CD4-positive, alpha-beta T cell (primary cell): ENCODE measurements at places on chromosomes 6 and 20.

- no peak for DNase-seq
These were observed 158.5 kb downstream of the HIVEP2 start for GRCh38 chr6:142786476-142786875.

- DNase-seq = no peak
These were observed 41.0 kb upstream of the HIVEP1 start for GRCh38 chr6:11971154-11971553.

- no peak for DNase-seq
These were observed 616.5 kb downstream of the C6orf118 start for GRCh38 chr6:164692772-164693510.

GRCh38 chr6:81865712-81866111, 113.2 kb upstream of the TENT5A start:
- no peak for DNase-seq

DNA sequence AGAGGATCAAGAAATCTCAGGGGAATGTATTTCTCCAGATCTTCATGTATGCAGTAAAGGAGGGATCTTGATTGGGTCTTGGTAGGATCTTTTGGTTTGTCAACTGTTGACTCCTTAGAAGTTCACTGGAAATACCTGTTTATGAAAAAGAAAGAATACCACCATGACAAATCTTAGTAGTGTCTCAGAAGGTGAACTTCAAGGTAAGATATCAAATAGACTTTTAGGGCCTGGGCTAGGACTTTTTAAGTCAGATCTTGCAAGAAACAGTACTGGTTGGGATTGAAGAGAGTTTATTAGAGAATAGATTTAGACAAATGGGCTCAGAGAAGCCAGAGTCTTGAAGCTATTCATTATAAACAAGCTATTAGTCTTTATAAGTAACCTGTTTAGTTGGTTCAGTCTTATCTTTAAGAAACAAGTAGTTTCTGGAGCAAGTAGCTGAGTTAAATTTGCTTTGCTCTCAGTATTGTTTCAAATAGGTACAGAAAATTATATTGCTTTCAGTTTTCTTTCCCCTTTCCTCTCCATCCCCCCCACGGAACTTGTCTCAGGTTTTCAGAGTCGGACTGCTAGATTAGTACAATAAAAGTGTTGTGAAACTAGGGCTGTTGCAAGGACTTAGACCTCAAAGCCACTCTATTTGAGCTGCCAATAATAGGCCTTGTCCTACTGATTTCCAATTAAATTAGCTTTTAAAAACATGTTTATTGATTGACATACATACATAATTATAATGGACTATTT, 529.1 kb upstream of the CITED2 start:
- no peak for DNase-seq

DNA sequence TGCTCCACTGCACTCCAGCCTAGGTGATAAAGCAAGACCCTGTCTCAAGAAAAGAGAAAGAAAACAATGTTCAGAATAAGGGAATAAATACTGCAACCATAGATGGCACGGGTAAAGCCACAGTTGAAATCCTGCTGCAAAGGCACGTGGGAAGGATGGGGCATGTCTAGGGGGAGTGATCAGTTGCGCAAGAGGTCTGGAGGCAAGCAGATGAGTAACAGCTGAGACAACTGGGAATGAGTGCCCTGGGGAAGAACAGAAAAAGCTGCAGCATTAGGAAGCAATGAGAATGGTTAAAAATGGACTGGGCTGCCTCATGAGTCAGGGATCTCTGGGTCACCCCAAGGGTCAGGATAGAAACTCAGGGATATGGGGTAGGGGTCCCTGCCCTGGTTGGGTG, 96.3 kb downstream of the GMPR start:
- no peak for DNase-seq

DNA sequence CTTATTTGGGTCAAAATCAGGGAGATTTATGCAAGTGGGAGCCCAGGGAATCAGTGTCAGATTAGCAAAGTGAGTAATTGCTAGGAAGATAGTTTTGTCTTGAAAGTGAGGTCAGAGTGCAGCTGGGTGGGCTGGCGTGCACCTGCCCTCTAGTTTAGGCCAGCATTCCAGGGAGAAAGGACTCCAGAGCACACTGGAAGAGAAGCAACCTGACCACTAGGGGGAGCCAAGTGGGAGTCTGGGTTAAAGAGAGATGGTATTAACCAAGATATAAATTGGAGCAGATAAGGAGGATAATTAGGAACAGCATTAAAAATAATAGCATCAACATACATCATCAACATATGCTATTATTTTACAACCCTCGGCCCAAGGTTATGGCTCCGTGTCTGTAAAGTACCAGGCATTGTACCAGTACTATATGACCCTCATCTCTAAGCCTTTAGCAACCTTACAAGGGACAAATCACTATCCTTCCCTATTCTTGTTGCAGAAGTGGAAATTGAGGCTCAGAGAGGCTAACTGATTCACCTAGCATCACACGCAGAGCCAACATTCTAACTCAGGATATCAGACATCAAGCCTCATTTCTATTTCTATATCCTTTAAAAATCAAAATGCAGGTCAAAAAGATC, 57.8 kb downstream of the SLC2A10 start:
- no peak for DNase-seq

GRCh38 chr20:63597651-63598478, 23.8 kb upstream of the HELZ2 start:
- DNase-seq = no peak

DNA sequence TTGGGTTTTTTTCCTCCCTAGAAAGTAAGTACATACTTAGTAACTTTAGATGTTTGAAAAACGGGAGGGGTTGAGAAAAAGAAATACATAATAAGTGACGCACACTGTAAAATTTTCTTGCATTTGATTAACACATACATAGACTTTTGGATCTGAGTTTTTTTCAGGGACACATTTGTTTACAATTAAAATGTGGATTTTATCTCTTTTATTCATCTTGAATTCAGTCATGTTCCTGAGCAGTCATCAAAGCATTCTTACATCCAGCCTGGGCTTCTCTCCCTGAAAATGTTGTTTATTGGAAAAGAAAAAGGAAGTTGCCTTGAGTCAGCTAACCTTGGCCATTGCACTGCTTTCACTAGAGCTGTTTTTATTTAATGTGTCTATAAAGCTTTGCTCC, 8.7 kb upstream of the RPP40 start:
- no peak for DNase-seq

DNA sequence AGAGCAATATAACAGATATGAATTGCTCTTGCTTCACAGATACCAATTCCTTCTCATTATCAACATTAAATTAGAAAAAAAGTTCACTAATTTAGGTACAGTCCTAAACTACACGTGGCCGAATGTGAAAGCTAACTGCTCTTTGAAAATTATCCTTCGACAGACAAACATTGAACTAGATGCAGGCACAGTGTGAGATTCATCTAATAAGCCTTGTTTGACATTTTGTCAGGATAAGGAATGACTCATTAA, 1.1 kb downstream of the FAM184A start:
- DNase-seq = no peak

DNA sequence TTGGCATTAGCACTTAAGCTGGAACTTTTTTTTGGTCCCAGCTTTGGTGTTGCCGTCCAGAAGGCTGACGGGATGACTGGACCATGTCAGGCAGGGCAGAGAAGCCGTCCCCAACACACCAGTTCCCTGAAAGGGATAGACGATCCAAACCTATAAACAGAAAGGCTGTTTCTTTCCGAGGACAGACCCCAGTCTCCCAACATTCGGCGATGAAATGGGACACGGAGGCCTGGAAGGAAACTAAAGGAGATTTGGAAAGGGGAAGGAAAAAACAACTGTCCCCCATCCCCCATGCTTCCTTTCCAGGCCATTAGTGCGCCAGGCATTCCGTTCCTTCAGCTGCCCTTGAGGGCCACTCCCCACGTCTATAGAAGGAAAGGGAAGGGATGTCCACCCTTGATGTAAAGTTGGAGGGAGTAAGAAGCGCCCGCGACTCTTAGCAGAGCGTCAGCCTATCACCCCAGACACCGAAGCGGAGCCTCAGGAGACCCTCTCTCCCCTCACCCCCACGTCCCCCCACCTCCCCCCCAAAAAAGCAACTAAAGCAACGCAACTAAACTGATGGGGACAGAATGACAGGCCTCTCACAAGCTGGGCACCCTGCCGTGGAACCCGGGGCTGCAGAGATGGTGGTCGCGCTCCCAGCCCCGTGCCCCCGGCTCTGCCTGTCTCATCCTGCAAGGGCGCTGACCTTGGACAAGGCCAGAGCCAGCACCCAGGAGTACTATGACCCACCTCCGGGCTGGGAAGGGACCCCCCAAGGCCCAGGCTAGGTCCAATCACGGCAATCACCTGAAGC, 638 bp downstream of the BLCAP start:
- peak; percentile 20 for DNase-seq

GRCh38 chr6:4727671-4728435, 48.4 kb upstream of the CDYL start:
- no peak for DNase-seq

GRCh38 chr6:14721103-14721758, 524.6 kb upstream of the JARID2 start:
- no peak for DNase-seq

- no peak for DNase-seq
These were observed 5.9 kb downstream of the TP53INP2 start for GRCh38 chr20:34709831-34710567.

DNA sequence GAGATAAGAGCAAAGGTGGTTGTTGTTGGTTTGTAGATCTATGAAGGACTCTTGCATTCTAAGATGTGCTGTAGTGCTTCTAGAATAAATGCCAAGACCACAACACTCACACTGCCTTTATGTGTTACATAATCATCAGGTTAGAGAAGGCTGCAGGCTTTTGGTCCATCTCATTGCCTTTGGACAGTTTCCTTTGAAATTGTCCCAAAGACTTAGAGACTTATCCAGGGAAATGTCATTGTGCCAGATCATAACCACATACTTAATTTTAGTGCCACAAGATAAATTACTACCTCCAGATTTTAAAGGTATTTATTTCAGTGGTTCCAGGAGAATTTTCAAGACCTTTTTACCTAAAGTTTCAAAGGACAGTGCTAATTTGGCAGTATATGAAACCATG, 666.6 kb upstream of the CITED2 start:
- no peak for DNase-seq

DNA sequence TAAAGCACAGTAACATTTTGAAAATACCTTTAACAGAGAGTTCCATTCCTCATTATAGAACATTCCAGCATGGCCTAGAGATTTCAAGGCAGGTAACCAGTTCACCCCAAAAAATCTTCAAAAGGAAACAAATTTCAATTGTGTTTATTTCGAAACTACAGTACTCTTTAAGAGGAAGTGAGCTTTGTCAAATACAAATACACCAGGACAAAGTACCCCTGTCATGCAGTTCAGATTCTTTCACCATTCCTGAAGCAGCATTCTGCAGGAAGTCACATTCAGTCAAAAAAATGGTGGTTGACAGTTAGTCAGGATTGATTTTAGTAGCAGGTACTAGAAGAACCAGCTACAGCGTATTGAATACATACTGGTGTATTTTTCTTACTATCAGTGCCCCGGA, 89.6 kb upstream of the RIN2 start:
- DNase-seq = no peak
